Body of pancreas (tissue), 4 donors: ENCODE measurements at places on chromosomes 2 and 18.

GRCh38 chr18:22132763-22133162 lies 36.6 kb upstream of the GATA6 start:
- no peak for DNase-seq

- no peak for DNase-seq
Measured at GRCh38 chr2:98020992-98021713, 25.4 kb upstream of the TMEM131 start.

DNA sequence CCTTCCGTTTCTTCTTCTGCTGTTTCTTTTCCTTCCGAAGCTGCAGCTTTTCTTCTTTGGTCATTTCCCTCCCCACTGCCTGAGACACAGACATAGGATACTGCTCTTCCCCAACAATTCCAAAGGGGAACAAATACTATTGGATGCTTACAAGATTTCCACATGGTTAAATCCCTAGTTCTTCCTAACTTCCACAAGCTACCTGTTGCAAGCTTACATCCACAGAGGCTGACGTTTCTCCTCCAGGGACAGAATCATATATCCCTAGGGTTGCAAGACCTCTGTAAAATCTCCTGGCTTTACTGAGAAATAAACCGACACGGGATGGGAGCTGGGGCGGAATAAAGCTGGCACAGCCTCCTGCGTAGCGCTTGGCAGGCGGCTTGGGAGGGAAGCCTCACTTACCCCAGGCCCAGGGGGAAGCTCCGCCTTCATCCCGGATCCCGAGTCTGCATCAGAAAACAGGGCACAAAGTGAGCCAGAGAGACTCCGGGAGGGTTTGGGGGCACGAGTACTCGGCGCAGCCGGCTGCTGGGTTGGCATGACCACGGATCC lies 590 bp downstream of the EIF2B4 start:
- peak; percentile 61 for DNase-seq

DNA sequence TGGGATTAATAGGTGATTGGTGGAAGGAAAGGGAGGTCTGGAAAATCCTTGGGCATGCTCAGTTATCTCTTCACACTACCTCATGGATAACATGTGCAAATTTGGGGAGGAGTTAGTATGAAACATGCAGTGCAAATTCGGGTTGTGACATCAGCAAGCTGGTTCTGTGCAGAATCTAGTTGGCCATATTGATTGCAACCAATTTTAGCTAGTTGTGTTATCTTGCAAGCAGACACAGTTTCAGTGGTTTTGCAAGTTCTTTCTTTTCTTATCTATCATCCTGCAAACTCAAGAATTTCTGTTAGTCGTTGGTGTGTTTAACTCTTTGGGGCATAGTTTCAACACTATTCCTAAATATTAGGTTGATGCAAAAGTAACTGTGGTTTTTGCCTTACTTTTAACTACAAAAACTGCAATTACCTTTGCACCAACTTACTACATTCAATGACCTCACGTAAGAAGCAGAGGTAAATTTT lies 135.4 kb downstream of the PTH2R start:
- DNase-seq: no peak

DNA sequence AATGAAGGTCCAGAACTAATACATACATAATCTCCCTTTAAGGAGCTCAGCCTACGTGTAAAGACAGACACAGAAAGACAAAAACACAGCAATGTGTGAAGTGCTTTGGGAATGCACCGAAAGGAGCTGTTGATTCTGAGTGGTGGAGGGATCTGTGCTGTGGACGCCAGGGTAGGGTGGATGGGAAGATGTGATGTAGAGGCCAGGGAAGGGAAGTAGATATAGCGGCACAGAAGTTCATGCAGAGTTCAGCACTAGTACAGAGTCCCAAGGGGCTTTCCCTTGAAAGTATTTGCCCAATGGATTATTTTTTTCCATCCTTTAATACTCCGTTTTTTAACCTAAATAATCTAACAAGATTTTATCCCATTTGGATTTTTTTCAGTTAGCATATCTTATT lies 32.1 kb upstream of the DOCK10 start:
- no peak for DNase-seq

- peak; percentile 43 for DNase-seq
Measured at GRCh38 chr2:206250041-206250897, 24.2 kb upstream of the ZDBF2 start.

DNA sequence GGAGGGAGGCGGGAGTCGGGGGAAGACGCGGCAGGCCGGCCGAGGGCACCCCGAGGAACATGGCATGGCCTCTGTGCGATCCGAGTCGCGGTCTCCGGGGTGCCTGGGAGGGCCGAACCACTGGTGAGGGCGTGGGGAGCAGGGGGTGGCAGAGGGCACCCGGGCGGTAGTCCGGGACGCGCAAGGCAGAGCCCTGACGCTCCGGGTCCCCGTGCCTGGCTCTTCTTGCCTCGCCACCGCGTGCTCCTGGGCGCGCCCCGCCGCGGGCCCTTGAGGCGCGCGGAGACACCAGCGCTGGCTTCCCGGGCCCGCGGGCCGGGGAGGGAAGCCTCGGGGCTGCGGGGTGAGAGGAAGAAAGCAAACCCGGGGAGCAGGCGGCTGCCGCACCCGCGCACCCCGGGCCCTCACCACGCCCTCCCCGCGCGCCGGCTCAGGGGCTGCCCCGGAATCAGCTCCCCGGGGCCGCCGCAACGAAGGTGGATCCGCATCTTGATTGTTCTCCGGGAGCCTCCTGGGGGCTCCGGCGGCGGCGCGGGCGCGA lies 4.3 kb downstream of the SOX11 start:
- no peak for DNase-seq

- DNase-seq: no peak
Measured at GRCh38 chr2:234761910-234762309, 189.9 kb upstream of the SH3BP4 start.

DNA sequence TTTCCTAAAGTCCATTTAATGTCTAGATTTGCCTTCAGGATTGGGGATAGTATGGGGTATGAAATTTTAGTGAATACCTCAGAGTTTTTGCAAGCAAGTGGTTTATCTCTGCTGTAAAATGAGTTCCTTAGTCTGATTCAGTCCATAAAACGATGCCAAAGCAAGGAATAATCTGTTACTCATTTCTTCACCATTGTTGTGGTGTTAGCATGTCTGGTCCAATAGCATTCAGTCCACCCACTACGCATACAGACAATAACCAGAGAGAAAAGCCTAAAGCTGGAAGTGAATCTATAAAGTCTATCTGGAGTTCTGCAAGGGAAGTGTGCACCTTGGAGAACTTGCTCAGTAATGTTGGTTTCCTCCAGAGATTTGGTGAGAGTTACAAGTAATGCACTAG lies 12.9 kb upstream of the DPP4 start:
- DNase-seq: no peak

DNA sequence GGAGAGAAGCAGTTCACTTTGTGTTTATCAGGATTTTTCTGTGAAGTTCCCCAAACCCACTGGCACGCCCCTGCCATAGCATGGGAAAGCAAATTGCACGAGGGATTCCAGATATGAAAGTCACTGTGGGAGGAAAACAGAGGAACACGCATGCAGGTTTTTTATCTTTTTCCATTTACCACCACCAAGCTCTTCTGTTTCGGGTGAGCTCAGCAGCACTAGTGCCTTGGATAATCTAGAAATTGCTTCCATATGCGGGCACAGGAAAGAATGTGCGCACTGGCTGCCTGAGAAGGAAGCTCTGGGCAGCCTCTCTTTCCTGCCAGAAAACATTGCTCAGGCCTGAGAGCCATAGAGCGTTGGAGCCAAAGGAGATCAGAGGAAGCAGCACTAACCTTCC lies 65.9 kb upstream of the WIPF1 start:
- no peak for DNase-seq

- DNase-seq: no peak
Measured at GRCh38 chr2:3309496-3310355, 67.9 kb downstream of the EIPR1 start.

- no peak for DNase-seq
Measured at GRCh38 chr2:88919087-88919738, 227.7 kb downstream of the RPIA start.

DNA sequence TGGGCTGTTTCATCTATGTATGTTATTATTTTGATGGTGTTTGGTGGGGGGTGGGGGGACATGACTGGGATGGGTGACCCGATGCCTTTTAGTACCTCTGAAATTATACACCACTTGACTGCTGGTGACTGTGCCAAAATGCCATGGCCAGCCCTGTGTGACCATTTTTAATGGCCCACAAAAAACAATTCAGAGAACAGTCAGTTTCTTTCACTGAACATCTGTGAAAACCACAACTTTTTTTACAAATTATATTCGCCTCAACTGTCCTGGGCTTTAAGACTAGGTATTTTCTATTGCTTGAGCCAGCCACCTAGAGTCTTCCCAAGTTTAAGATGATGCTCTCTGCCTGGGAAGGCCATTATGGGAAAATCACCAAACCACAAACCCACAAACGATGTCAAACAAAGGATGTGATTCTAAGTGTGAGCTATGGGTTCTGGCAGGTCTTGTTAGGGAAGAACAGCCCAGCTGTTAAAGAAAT lies 33.9 kb downstream of the FN1 start:
- DNase-seq: no peak

- DNase-seq: no peak
Measured at GRCh38 chr2:62736899-62737559, 31.5 kb downstream of the EHBP1 start.

GRCh38 chr2:116095636-116096035 lies 1653.2 kb downstream of the DPP10 start:
- DNase-seq: no peak

- no peak for DNase-seq
Measured at GRCh38 chr2:200782251-200782650, 29.5 kb upstream of the BZW1 start.

DNA sequence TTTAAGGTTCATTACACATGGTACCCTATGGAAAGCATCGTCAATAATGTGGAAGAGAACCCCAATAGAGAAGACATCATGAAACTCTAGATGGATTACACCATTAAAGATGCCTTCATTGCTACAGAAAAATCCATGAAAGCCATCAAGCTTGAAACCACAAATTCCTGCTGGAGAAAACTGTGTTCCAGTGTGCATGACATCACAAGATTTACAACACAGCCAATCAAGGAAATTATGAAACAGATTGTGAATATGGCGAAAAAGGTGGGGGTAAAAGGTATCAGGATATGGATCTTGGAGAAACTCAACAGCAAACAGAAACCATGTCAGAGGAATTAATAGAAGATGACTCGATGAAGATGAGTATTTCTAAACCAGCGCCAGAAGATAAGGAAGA lies 200.0 kb downstream of the SLC4A10 start:
- no peak for DNase-seq

DNA sequence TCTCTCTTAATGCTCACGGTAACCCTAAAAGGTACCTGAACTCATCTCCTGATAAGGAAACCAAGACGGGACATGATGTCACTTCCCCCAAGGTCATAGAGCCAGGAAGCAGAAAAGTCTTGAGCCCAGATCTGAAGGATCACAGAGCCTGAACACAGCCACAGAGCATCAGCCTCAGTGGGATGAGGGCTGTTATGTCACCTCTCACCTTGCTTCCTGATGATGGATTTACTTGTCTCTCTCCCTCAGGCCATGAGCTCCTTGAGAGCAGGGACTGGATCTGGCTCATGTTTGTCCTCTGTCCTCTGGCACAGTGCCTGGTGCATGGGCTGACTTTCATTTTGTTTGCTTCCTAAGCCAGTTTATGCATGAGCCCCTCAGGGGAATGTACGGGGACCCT lies 54.2 kb downstream of the SERTAD2 start:
- DNase-seq: no peak

GRCh38 chr2:100831831-100832230 lies 11.9 kb downstream of the NPAS2 start:
- DNase-seq: peak; percentile 19

DNA sequence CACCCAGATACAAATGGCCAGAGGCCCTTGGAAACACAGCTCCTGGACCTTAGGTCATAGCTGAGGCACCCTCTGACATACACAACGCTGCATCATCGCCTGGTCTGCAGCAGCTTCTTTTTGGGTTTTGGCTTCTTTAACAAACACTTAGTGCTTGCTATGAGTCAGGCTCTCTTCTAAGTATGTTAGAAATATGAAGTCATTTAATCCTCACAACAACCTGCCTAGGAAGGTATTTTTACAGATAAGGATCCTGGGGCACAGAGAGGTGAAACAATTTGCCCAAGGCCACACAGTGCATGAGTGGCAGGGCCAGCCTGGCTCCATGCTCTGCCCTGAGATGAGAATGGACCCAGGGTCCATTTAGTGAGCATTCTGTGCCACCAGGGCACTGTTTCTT lies 96.6 kb downstream of the TMEM17 start:
- no peak for DNase-seq

- DNase-seq: no peak
Measured at GRCh38 chr2:224591220-224591619, 6.1 kb upstream of the CUL3 start.

DNA sequence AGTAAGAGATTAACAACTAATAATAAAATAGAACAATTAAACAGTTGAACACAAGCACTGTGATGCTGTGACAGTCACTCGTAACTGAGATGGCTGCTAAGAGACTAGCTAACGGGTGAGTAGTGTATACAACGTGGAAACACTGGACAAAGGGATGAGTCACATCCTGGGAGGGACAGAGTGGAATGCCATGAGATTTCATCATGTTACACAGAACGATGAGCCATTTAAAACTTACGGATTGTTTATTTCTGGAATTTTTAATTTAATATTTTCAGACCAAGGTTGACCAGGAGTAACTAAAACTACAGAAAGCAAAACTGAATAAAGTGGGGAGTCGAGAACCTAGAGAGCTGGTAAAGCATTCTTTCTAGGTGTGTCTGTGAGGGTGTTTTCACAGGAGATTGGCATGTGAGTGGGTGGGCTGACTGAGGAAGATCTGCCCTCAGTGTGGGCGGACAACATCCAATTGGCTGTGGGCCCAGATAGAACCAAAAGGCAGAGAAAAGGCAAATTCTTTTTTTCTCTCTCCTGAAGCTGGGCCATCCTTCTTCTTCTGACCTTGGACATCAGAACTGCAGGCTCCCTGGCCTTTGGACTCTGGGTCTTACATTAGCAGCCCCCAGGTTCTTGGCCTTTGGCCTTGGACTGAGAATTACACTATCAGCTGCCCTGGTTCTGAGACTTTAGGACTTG lies 14.6 kb downstream of the TMSB10 start:
- DNase-seq: no peak

DNA sequence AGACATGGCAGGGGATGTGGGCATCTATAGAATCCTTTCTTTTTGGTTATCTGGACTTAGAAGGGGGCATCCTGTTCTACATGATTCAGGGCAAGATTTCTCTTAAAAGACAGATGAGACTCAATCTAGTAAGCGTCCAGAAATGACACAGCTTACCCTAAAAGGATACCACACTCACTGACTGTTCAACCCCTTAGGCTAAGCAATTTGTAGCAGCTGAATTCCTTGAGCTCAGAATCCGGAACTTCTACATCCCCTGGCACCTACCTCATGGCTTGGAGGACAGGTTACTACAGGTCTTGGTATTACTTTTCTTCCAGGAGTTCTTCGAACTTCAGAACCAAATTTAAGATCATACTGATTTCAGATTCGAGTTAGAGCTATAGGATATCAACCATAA lies 138.4 kb downstream of the LAMA3 start:
- no peak for DNase-seq

GRCh38 chr2:211162911-211163310 lies 606.5 kb downstream of the CPS1 start:
- DNase-seq: no peak

- no peak for DNase-seq
Measured at GRCh38 chr2:129772190-129772579, 207.3 kb upstream of the RAB6C start.

GRCh38 chr2:82780050-82780449 lies 1679.0 kb downstream of the SUCLG1 start:
- DNase-seq: no peak

- peak; percentile 74 for DNase-seq
Measured at GRCh38 chr2:24421668-24422067, 61.3 kb upstream of the ITSN2 start.
